ENCODE measurements at places on chromosomes 1 and 21.

DNA sequence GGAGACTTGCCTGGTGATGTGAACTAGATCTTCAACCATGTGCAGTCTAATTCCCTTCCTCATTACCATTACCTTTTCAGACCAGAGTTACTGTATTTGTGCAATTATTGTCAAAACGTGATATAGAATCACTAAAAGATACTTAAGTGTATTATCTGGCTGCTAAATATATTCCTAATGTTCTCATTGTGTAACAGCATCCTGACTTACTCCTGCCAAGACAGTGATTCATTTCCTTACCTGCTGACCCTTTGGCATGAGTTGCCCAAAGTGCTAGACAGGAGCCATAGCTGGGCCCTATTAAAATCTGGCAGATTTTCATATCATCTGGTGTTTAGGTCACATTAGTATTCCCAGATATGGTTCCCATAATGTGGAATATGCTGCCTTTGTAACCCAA, 598.3 kb upstream of the CAMK1G start:
- DNase-seq: no peak

- DNase-seq: no peak
These were observed 77.9 kb downstream of the C1orf21 start for GRCh38 chr1:184464757-184465156.

DNA sequence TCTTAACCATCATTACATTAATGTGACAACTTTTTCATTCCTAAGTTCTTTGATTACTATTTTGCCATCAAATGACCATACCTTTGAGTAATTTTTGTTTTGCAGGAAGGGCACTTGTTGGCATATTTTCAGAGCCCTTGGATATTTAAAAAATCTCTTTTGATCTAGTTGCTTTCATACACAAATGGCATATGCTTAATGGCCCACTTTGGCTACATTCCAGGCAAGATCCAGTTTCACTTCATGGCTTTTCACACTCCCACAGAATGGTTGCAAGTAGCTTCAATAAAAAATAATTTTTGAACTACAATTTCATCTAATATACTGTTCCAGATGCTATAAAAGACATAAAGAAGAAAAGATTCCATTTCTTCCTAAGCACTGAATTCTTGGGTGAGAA, 18.1 kb downstream of the ADAM30 start:
- DNase-seq: no peak

DNA sequence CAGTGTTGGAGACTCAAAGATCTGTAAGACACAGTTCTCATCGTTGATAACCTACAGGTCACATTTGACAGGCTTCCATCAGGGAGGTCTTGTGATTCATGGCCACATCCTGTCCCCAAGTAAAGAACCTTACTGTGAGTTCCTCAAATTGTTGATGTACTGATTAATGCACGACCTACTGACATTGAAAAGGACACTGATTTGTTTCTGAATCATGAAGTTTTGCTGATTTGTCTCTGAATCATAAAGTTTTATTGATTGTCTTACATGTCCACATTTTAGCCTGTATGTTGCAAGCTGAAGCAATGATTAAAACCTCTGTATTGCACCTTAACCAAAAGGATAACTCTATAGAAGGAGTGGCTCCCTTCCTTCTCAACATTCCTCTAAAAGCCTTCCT, 476.3 kb upstream of the RUNX1 start:
- no peak for DNase-seq

- DNase-seq: no peak
These were observed 314.7 kb downstream of the NEGR1 start for GRCh38 chr1:71967670-71968069.

DNA sequence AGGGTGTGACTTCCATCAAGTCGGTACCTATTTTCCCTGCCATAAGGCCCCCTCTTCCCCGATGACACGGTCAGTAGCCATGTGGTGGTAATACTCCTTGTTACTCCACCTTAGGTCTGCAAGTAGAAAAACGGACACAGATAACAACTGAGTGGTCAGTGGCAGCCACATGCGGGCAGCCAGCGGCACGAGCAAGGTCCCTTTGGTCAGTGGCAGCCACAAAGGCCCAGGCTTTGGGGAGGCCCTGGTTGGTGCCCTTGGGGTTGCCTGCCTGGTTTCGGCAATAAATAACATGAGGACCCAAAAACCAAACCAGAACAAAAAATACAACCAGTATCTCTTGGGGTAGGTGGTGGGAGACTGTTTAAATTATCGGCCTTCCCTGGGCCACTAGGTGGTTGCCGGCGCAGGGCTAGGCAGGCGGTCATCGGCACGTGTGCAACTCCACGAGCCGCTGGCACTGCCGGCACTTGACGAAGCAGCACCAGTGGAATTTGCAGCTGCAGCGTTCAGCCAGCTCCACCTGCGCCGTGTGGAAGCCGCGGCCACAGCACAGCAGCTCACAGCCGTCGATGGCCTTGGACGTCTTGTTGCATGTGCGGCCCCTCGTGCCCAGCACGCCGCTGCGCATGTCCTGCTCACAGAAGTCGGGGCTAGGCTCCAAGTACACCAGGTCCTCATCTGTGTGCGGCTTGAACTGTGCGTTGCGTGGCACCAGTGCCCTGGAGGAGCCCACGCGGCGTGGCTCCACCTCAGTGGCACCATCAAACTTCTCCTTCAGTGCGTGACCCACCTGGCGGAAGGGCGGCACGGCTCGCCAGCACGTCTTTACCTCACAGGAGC, 23.1 kb downstream of the WNT4 start:
- DNase-seq: no peak

DNA sequence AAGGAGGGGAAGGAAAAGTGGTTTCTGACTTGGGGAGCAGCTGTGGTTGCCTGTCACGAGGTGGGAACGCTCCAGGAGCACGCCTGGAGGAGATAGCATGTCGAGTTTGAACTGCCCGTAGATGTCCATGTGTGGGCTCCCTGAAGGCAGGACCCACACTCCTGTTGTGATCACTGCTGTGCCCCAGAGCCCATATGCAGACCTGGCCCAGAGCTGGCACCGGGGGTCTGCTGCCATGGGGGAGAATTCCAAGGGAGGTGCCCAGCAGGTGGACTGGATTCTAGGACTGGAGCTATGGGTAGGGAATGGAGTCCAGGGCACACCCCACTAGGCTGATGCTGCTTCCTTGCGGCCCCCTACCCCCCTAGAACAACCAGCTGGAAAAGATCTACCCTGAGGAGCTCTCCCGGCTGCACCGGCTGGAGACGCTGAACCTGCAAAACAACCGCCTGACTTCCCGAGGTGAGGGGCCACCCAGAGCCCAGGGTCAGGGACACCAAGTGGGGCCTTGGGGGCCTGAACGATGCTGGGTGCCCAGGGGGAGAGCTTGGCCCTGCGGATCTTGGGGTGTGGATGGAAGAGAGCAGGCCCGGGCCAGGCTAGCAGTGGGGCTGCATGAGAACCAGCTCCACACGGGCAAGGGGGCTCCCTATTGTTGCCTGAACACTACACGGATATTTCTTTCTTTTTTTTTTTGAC, 9.3 kb downstream of the PODN start:
- DNase-seq: no peak

DNA sequence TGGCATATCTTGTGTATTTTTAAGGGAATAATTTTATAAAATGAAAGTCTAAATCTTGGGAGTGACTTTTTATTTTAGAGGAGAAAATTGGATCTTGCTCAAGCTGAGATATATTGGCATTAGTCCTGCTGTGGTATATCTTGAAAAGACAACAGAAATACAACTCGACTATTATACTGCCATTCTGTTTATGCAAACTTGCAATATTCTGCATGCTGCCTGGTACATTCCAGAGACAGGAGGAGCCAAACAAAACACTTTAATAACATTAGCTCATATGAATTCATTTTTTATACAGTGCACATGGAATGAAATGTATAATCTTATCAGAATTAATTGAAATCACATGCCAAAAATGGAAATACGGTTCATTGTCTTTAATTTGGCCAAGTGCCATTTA, 176.0 kb upstream of the NRIP1 start:
- no peak for DNase-seq

DNA sequence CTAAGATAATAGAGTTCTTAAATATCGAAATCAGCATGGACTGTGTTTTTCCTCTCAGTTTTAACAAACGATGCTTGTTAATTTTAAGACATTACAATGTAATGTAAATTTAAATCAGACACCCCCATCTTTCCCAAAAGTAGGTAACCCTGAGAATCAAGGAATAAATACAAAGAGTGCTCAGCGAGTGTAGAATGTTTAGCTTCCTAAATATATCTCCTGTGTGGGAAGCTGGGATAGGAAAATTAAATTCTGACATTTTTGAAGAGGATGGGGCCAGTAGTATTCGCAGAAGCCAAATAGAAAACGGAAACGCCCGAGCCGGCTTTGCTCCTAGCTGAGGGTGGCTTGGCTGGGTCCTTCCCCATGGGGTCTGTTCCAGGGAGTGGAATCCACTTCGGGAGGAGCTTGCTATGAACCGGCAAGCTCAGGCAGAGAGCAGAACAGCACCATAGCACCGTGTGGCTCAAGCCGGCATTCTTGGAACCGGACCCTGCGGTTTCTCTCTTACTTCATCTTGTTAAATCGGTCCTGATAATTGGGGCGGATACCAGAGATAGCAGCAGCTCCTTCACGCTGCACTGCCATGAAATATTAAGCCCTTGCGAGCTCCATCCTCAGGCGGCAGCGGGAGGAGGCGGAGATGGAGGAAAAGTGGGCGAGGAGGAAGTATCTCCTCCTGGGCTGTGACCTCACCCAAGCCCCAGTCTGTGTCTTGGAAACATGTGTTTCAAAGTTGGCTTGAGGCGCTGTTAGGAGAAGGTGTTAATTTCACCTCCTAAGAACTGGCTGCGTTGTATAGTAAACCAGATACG, 24.9 kb downstream of the MAP3K7CL start:
- no peak for DNase-seq

DNA sequence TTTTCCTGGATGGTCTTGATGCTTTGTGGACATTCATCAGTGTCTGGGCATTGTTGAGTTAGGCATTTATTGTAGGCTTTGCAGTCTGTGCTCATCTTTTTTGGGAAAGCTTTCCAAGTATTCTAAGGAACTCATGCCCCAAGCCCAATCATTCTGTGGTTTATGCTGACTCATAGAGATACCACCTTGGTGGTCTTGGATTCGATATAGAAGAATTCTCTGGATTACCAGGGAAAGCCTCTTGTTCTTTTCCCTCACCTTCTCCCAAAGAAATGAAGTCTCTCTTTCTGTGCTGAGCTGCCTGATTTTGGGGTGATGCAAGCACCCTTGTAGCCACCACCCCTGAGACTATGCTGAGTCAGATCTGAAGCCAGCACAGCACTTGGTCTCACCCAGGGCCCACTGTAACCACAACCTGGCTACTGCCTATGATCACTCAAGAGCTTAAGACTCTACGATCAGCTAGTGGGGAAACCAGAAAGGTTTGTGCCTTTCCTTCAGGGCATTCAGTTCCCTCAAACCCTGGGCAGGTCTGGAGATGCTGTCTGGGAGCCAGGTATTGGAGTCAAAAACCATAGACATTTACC, 422.6 kb downstream of the NUF2 start:
- no peak for DNase-seq

DNA sequence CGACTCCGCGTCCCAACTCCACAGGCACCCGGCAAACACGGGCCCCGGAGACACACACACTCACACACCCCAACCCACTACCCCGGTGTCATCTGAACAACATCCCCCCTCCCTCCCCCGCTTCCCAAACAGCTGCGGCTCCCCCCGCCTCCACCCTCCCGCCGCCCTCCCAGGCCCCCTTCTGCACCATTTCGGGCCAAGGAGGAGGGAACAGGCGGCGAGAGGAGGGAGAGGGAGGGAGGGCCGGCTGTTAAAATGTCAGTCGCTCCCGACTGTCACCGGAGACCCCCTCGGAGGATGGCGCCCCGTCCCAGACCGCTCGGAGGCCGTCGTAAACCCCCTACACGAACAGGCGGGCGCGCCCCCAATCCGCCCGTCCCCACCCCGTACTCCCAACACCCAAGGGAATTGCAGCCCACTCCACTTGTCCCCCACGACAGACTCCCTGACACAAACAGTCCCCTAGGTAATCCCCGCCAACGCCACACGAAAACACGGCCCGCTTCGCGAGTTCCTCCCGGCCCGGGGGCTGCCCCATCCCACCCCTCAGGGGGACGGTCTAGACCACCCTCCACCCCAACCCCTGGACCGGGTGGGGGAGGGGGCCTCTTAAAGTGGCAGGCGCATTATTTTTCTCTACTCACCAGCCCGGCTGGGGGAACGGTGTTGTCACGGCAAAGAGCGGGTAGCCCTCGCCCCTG, 583 bp downstream of the MEF2D start:
- peak; percentile 37 for DNase-seq

GRCh38 chr1:113930499-113931161, 1.5 kb downstream of the HIPK1 start:
- peak; percentile 57 for DNase-seq

DNA sequence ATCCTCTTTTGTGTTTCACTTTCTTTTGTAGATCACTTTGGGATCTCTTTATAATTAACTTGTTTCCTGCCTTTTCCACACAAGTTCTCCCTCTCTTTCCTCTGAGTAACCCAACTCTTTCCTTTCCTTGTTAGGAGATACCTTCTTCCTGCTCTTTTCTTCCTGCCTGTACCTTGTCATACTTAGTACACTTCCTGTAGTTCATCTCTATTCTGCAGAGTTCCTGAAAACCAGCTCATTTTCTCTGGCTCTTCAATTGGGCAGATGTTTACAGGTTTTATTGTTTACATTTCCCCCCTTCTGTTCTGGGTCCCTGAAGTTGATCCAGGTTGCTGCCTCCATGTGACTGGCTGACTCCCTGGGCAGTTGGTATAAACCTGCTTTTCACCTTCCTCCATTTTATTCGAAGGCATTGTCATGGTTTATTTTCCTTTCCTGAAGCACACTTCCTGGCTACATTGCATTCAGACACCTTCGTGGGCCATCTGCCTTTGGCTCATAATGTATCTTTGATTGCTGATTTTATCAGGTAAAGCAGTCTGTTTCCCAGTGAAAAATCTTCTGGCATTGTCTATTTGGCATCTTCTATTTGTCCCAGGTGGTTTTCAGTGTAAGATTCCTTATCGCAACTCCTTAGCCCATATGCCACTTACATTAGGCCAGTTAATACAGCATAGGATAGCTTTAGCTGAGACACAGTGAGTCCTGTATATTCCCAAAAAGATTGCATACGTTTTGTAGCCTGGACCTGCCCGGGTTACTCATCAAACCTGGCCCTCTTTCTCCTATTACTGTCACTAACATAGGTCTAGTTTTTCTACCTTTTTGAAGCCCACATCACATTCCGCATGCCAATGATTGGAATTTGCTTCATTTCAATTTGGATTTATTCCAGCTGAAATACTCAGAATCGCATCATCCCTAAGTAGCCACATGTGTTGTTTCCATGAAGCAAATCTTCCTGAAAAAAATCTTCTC, 15.4 kb downstream of the CTH start:
- no peak for DNase-seq

All from activated CD4-positive, alpha-beta T cell treated with anti-CD3 and anti-CD28 coated beads, Interleukin-2, amount 50 U/mL, for 4 hours (primary cell).